ENCODE measurements at places on chromosomes 12 and 14.

DNA sequence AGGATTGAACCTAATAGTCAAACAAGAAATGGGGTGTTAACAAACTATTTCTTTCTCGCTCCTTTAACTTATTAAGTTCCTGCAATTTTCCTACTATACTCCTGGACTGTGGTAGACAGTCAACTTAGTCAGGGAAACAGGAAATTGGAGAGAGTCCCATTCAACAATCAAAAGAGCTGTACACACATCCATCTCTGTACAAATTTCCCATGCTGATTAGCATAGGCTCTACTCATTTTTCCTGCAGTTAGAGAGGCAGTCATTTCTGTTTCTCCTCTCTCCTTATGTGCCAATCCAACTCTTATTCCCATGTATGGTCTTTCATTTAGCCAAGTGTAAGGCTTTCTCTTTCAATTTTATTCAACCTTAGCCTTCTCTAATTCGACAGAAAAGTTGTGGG lies 1168.5 kb upstream of the FLRT2 start:
- no peak for DNase-seq

- no peak for DNase-seq
Measured at GRCh38 chr12:53338017-53338416, 1.9 kb upstream of the SP7 start.

DNA sequence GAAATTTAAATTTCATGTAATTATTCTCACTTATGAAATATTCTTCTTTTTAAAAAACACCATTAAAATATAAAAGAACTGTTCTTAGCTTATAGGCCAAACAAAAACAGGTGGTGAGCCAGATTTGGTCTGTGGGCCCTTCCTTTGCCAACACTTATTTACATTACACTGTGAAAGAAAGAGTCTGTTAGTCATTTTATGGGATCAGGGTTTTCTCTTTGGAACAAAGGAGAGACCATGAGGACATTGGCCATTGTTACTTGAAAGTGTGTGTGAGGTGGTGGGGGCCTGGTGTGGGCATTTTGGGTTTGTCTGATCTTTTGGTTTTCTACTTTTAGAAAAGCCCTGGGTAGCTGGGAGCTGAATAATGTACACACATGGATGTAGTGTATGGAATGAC lies 62.7 kb downstream of the TTC6 start:
- no peak for DNase-seq

DNA sequence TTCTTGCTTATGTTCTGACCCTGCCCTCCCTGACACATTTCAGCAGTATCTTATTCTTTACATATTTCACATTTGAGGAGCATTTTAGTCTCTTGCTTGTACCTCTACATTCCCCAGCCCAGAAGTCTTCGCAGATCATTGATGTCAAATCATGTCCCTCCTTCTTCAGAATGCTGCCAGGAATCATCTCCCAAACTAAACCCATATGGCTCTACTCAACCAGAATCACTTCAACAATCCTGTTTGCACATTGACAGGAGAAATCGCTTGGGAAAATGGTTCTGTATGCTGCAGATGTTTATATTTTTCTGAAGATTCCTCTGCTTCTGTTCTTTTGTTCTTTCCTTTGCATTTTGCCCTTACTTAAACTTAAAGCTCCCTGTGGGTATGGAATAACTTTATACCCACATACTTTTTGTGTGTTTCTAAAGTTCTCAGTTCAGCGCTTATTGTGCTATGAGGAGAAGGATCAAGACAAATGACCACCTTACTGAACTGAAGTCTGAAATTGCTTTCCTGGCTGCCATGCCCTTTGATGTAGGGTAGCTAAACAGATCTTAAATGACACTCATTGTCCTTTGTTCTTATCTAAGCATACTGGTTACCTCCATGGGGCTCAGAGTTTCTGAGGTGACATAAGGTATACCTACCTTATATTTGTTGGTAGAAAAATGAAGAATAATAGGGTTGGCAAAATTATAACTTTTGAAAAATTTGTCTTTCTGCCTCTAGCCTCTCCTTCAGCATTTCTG lies 134.6 kb downstream of the SLC25A21 start:
- DNase-seq, result no peak

- DNase-seq, result peak; percentile 71
Measured at GRCh38 chr12:109020796-109021380, at the start of gene SVOP. Gene SVOP, minus strand, starts transcription at chr12:109021068. Its CDS starts 200 bp downstream, at chr12:109020868.

Data from A549 (cell line).